ENCODE measurements at places on chromosomes 13 and 19.

DNA sequence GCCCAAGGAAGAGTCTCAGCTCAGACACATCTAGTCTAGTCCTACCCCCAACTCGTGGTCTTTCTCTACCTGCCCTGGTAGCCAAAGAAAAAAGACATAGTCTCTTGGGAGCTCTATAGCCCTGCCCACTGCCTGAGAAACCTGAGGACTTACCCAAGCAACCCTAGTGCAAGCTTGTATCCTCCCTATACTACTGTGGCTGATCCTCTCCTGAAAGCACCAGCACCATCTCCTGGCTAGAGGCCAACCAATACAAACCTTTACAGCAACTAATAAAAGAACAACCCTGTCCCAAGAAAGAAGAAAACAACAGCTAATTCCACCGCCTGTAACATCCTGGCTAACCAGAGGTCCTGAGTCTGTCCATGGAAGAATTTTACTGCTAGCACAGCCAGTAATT, 532.4 kb downstream of the SLITRK6 start:
- peaks cover 4% of the 10 kb centered on the region for H3K4me1 ChIP-seq
- no peak overlapping the region for H3K4me3 ChIP-seq
- no peaks in the 10 kb centered on the region for H3K27me3 ChIP-seq

- peaks cover 9% of the 10 kb centered on the region for H3K4me1 ChIP-seq
- no peak overlapping the region for H3K27ac ChIP-seq
- H3K4me3 ChIP-seq = no peak overlapping the region
- peak; percentile 31 for DNase-seq
- H3K36me3 ChIP-seq = peaks cover 4% of the 10 kb centered on the region
- peaks cover 6% of the 10 kb centered on the region for H3K27me3 ChIP-seq
These were observed 10.9 kb downstream of the ARHGEF1 start for GRCh38 chr19:41893899-41894298.

- H3K36me3 ChIP-seq = no peaks in the 10 kb centered on the region
- H3K27ac ChIP-seq = peak overlapping the region; percentile 67
- H3K4me1 ChIP-seq = peaks cover 56% of the 10 kb centered on the region
- peaks cover 17% of the 10 kb centered on the region for H3K27me3 ChIP-seq
- H3K4me3 ChIP-seq = peak overlapping the region; percentile 63
These were observed 114.0 kb downstream of the STK24 start for GRCh38 chr13:98462946-98463345.

- no peak for DNase-seq
- H3K36me3 ChIP-seq = peaks cover 3% of the 10 kb centered on the region
- no peak overlapping the region for H3K4me3 ChIP-seq
- peaks cover 12% of the 10 kb centered on the region for H3K27me3 ChIP-seq
- H3K4me1 ChIP-seq = no peaks in the 10 kb centered on the region
These were observed 2.7 kb downstream of the PSG8 start for GRCh38 chr19:42762789-42763188.

DNA sequence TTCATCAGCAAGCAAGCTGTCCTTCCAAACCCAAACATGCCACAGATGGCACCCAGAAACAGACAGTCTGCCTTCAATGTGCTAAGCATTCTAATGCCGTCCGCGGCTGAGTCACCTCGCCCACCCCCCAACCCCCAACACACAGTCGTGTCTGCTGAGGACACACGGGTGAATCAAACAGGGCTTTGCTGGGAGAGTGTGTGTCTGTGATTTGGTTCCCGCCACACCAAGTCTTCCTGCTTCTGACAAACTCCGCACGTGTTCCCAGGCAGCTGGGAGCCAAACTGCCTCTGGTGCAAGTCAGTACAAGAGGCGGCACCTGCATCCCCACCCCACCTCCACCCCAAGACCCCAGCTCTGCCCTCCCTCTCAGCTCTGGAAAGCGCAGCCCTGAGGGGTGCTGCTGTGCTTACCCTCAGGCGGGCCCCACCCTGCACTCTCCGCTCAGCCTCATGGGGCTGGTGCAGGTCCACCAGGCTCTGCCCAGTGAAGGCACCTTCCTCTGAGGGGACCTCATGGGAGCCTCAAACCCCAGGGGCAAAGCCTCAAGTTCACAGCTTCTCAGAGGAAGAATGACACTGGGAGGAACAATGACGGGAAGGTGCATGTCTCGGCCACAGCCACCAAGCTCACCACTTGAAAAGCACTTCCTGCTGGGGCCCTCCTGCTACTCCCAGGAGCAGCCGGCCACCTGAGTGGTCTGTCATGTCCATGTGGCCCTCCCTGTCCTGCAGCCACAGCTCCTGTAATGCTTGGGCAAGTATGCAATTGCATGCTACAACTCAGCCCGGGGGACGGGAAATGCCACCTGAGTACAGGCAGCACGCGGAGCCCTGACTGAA, 15.0 kb upstream of the SLC35E1 start:
- H3K4me3 ChIP-seq = peak overlapping the region; percentile 68
- peaks cover 5% of the 10 kb centered on the region for H3K27me3 ChIP-seq
- DNase-seq = no peak
- peaks cover 70% of the 10 kb centered on the region for H3K4me1 ChIP-seq
- H3K27ac ChIP-seq = peak overlapping the region; percentile 94

- peaks cover 4% of the 10 kb centered on the region for H3K36me3 ChIP-seq
- peak overlapping the region; percentile 3 for H3K27ac ChIP-seq
- H3K27me3 ChIP-seq = peaks cover 18% of the 10 kb centered on the region
- H3K4me3 ChIP-seq = no peak overlapping the region
These were observed 82.7 kb downstream of the ATP11A start for GRCh38 chr13:112772539-112772909.

DNA sequence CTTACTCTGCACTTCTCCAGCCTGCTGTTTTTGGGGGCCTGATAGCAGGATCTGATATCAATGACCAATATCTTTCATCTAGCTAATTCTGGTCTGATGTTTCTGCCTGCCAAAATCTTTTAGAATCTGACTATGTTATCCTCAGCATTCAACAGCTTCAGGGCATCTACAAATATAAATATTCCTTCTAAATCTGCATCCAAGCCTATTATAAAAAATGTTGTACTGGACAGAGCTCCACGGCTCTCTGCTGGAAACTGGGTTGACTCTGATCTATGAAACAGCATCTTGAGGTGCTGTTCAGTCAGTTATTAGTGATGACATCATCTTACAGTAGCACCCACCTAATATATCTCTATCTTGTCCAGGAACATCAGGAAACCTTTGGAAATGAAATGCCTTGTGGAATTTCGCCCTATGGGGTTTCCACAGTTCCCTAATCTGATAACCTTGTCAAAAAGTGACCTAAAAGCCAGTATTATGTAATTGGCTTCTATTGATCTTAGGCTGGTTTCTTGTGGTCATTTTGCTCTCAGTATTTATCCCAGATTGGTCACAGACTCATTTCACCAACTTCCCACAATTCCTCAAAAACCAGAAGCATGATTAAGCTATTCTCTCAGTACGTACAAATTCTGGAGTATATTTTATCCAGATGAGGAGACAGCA, 33.0 kb downstream of the ERICH6B start:
- H3K4me3 ChIP-seq = no peak overlapping the region
- no peak for DNase-seq
- no peaks in the 10 kb centered on the region for H3K36me3 ChIP-seq
